ENCODE measurements at places on chromosomes 16 and 17. TPM values are rescaled to one million over a fixed set of nuclear protein-coding genes. Genes with fewer than 3 reads are reported as not detected.

Gene SMPD3
- 1.1 TPM for total RNA-seq

Gene SPEM2
- not detected for total RNA-seq

Gene CLDN7
- total RNA-seq = 3.3 TPM

Gene CXCL16
- total RNA-seq = 64.0 TPM

Gene CCDC78
- total RNA-seq = 1.7 TPM

DNA sequence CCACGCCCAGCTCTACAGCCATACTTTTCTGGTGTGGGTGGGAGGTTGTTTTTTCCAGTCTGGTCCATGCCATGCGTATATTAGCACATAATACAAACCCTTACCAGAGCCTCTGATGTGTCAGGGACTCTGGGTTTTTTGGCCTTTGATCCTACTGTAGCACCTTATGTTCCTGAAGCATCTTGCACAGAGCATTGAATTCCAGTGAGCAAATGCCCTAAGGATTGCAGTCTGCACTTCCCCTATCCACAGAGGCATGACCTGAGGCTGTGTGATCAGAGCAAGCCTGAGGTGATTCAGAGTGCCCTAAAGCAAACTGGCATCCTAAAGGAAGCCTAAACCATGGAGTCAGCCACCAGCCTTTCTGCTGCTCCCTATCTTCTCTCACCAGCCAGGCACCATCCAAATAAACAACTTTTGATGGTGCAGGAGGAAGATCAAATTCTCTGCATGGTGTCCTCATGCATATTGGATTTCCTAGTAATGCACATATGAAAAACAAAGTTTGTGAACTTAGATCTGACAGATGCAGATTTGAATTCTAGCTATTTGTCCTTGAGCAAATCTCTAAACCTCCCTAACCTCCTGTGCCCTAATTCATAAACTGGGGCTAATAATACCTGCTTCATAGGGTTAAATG is 41.2 kb upstream of the HAS3 start:
- no peaks in the 10 kb centered on the region for H3K36me3 ChIP-seq
- no peak for DNase-seq
- no peak overlapping the region for H3K4me3 ChIP-seq
- H3K4me1 ChIP-seq = peaks cover 3% of the 10 kb centered on the region
- no peak overlapping the region for H3K27ac ChIP-seq

GRCh38 chr17:29250666-29251065 is 4.0 kb downstream of the CRYBA1 start:
- H3K4me1 ChIP-seq = peaks cover 4% of the 10 kb centered on the region
- no peaks in the 10 kb centered on the region for H3K36me3 ChIP-seq
- H3K27ac ChIP-seq = no peak overlapping the region
- no peaks in the 10 kb centered on the region for H3K27me3 ChIP-seq
- no peak overlapping the region for H3K4me3 ChIP-seq
- no peak for DNase-seq

GRCh38 chr16:21639493-21639892 is 12.9 kb downstream of the IGSF6 start:
- H3K27me3 ChIP-seq = no peaks in the 10 kb centered on the region
- no peak overlapping the region for H3K27ac ChIP-seq
- H3K4me3 ChIP-seq = no peak overlapping the region
- no peaks in the 10 kb centered on the region for H3K4me1 ChIP-seq

- peaks cover 3% of the 10 kb centered on the region for H3K27me3 ChIP-seq
- no peak overlapping the region for H3K4me3 ChIP-seq
- no peaks in the 10 kb centered on the region for H3K36me3 ChIP-seq
- no peak overlapping the region for H3K27ac ChIP-seq
- no peaks in the 10 kb centered on the region for H3K4me1 ChIP-seq
These were observed 37.6 kb downstream of the OR3A1 start for GRCh38 chr17:3260600-3260999.

- DNase-seq = peak; percentile 85
- peaks cover 2% of the 10 kb centered on the region for H3K4me1 ChIP-seq
- H3K27ac ChIP-seq = no peak overlapping the region
- no peaks in the 10 kb centered on the region for H3K27me3 ChIP-seq
- H3K36me3 ChIP-seq = no peaks in the 10 kb centered on the region
- H3K4me3 ChIP-seq = no peak overlapping the region
These were observed 5.4 kb upstream of the G6PC1 start for GRCh38 chr17:42895185-42895555.

- no peak overlapping the region for H3K27ac ChIP-seq
- no peaks in the 10 kb centered on the region for H3K27me3 ChIP-seq
- H3K36me3 ChIP-seq = no peaks in the 10 kb centered on the region
- H3K4me3 ChIP-seq = no peak overlapping the region
- H3K4me1 ChIP-seq = no peaks in the 10 kb centered on the region
These were observed 40.5 kb upstream of the KLHDC4 start for GRCh38 chr16:87806261-87806640.

- no peak overlapping the region for H3K27ac ChIP-seq
- DNase-seq = no peak
- H3K4me3 ChIP-seq = no peak overlapping the region
- no peaks in the 10 kb centered on the region for H3K27me3 ChIP-seq
- H3K4me1 ChIP-seq = no peaks in the 10 kb centered on the region
These were observed 38.2 kb downstream of the PRPSAP2 start for GRCh38 chr17:18896146-18896545.

DNA sequence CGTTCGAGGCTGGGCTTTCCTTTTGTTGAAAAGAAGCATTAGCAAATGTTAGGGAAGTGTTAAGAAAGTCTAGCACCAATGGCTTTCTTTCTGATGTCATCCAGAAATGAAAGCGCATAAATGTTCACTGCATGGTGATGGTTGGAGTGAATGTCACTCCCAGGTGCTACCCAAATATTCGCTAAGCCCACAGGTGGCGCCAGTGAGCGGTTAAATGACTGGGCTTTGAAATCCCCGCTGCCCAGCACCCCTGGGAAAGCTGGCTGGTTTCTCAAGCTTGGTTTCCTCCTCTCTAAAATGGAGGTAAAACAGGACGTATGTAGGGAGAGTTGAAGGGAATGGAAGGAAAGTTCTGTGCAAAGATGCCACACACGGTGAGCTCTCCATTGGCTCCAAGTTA is 104.4 kb downstream of the IRX5 start:
- H3K4me1 ChIP-seq = no peaks in the 10 kb centered on the region
- no peaks in the 10 kb centered on the region for H3K36me3 ChIP-seq
- no peak for DNase-seq
- no peak overlapping the region for H3K4me3 ChIP-seq

DNA sequence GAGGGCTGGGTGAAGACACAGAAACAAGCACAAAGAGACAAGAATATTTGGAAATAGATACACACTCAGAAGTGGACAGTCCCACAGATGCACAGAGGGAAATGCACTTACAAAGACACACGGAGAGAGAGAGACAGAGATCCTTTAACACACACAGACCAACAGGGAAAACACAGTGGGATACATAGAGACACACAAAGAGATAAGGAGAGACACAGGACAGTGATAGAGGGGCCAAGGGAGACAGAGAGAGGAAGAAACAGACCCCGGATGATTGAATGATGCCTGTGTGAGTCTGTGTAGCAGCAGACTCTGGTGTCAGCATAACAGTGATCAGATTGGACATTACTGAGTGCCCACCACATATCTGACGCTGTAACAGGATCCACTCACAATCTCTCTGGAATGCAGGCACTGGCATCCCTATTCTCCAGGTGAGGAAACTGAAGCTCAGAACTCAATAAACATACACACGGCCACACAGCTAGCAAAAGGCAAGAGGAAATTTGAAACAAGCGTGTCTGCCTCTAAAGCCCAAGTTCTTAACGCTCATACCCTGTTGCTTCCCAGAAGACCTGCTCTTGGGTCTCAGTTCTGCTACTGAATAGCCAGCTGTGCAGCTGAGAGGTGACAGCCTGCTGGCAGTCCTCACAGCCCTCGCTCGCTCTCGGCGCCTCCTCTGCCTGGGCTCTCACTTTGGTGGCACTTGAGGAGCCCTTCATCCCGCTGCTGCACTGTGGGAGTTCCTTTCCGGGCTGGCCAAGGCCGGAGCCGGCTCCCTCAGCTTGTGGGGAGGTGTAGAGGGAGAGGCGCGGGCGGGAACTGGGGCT is 186.3 kb upstream of the NLRP1 start:
- DNase-seq = no peak
- no peaks in the 10 kb centered on the region for H3K27me3 ChIP-seq
- no peak overlapping the region for H3K4me3 ChIP-seq
- no peak overlapping the region for H3K27ac ChIP-seq
- no peaks in the 10 kb centered on the region for H3K36me3 ChIP-seq

GRCh38 chr17:27878776-27879562 is 14.2 kb downstream of the LYRM9 start:
- no peaks in the 10 kb centered on the region for H3K4me1 ChIP-seq
- no peak overlapping the region for H3K4me3 ChIP-seq
- peaks cover 1% of the 10 kb centered on the region for H3K36me3 ChIP-seq
- no peak overlapping the region for H3K27ac ChIP-seq
- no peak for DNase-seq

- no peak overlapping the region for H3K4me3 ChIP-seq
- no peaks in the 10 kb centered on the region for H3K4me1 ChIP-seq
- H3K27me3 ChIP-seq = no peaks in the 10 kb centered on the region
- H3K27ac ChIP-seq = no peak overlapping the region
- no peak for DNase-seq
These were observed 3.4 kb downstream of the HROB start for GRCh38 chr17:44144966-44145739.

- H3K27me3 ChIP-seq = no peaks in the 10 kb centered on the region
- no peak overlapping the region for H3K27ac ChIP-seq
- H3K4me3 ChIP-seq = no peak overlapping the region
- DNase-seq = no peak
These were observed 194.9 kb upstream of the CDH5 start for GRCh38 chr16:66171578-66171977.

DNA sequence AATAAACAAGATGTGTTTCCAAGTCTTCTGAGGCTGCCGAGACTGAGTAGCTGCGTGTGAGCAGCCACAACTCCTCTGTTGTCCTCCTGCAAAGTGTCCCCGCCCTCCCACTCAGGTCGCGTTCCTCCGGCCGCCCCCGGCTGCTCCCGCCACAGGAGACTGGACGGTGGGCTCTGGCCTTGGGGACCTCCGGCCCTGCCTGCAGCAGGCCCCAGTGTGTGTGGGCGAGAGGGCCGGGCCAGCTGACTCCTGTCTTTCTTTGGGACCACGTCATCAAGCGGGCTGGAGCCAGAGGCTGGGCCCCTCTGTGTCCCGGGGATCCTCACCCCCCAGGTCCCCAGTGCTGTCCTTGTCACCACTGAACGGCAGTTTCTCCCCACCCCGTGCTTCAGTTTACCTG is 175.3 kb downstream of the NPIPB11 start:
- no peak overlapping the region for H3K27ac ChIP-seq
- H3K4me1 ChIP-seq = no peaks in the 10 kb centered on the region
- H3K27me3 ChIP-seq = no peaks in the 10 kb centered on the region
- no peaks in the 10 kb centered on the region for H3K36me3 ChIP-seq

- no peak overlapping the region for H3K27ac ChIP-seq
- peak; percentile 63 for DNase-seq
- H3K27me3 ChIP-seq = no peaks in the 10 kb centered on the region
- H3K36me3 ChIP-seq = no peaks in the 10 kb centered on the region
- H3K4me1 ChIP-seq = no peaks in the 10 kb centered on the region
These were observed 43.8 kb upstream of the DHX40 start for GRCh38 chr17:59521465-59522126.
